Right hindlimb (tissue), 1 donor: ENCODE measurements at places on chromosomes 1 and 21.

DNA sequence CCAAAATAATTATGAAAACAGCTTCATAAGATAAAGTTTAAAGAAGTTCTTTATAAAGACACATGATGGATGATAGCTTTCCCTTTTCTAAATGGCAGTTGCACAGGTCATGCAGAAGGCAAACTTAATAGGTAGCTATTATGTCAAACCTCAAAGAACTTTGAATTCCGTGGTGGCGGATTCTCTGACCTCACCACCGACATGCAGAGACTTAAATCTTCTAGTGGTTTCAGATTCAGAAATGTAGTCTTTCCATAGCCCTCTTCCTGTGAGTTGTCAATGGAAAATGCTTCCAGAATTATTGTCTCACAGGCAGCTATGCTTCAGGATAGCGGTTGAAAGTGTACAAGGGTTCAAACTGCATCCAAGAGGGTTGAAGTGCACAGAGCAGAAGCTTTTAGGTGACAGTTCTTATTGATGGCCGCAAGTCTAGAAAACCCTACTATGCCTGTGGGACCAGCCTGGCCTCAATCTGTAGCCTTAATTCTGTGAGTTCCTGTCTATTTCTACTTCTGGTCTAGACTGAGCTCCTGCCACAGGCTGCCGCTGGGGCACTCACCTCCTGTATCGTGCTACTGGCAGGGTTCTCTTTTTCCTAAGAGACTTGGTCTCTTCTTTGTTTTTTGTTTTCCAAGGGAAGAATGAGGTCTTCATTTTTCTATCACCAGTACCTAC is 117.0 kb upstream of the ERRFI1 start:
- DNase-seq, result peak; percentile 50

GRCh38 chr1:227888404-227889046 is 59.2 kb downstream of the WNT9A start:
- DNase-seq, result no peak

GRCh38 chr1:179709841-179710329 is 33.2 kb upstream of the FAM163A start:
- DNase-seq, result peak; percentile 73

DNA sequence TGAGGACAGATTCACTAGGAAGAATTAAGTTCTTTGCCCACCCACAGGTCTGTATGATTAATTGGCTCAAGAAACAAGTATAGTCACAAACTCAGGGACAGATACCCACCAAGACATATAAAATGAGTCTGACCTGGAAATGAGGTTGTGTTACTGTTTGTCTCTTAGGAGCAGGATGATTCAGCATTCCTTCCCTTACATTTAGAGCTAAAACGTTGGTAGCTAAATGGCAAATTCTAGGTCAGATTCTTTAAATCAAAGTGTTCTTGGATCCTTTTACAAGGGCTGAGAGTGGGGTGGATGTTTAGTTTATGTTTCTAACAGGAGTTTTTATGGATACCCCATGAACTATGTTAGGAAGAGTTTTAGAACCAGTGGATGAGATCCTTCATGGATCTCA is 4.7 kb downstream of the RIMKLA start:
- DNase-seq, result no peak
